Temporal lobe (tissue), 4 donors: ENCODE measurements at places on chromosomes 7 and 10. TPM values are rescaled to one million over a fixed set of nuclear protein-coding genes. Genes with fewer than 3 reads are reported as not detected.

The COBL gene
- 9.8 TPM for total RNA-seq

The PRRT4 gene
- total RNA-seq, result 3.7 TPM

The BLNK gene
- total RNA-seq, result 0.25 TPM

The SHH gene
- total RNA-seq, result 0.98 TPM

The MUC3A gene
- 0.98 TPM for total RNA-seq
